Activated CD8-positive, alpha-beta T cell treated with anti-CD3 and anti-CD28 coated beads for 36 hours (primary cell): ENCODE measurements at places on chromosomes 5 and 9.

- no peak overlapping the region for H3K27ac ChIP-seq
- no peaks in the 10 kb centered on the region for H3K27me3 ChIP-seq
- H3K4me1 ChIP-seq: peaks cover 26% of the 10 kb centered on the region
- H3K36me3 ChIP-seq: no peaks in the 10 kb centered on the region
- H3K4me3 ChIP-seq: no peak overlapping the region
- DNase-seq: no peak
Measured at GRCh38 chr9:20419533-20419932, 202.8 kb downstream of the MLLT3 start.

DNA sequence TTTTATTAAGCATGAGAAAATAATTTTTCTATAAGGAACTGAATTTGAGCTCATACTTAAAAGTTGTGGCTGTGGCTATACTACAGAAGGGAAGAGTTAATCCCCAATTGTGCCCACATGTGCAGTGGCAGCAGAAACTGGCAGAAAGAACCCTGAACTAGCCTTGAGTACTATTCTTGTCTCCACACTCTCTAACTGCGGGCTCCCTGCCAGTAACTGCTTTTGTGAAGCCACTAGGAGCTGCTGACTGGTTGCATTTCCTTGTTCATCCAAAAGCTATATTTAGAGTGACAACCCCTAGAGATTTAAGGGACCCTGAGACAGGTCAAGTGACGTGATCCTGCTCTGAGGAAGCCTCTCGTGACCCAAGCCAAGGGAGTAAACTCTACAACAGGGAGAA is 238.6 kb downstream of the ELAVL2 start:
- H3K4me1 ChIP-seq: peaks cover 9% of the 10 kb centered on the region
- H3K27ac ChIP-seq: no peak overlapping the region
- no peaks in the 10 kb centered on the region for H3K27me3 ChIP-seq

DNA sequence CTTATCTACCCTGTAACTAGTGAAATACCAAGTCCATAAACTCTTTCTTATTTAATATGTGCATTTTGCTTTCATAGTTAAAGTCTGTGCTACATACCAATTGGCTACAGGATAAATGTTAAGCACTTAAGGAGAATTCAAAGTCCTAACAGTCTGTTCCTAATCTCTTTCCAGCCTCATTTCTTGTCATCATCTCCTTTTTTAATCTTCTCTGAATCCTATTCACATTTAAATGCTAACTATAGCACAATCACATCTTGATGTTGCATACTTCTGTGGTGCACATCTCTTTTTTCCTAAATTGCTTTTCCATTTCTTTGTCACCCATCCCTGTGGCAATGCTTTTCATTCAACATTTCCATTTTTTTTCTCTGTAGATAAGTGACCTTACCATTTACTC is 996.1 kb upstream of the TYRP1 start:
- no peak for DNase-seq
- no peak overlapping the region for H3K27ac ChIP-seq
- no peak overlapping the region for H3K4me3 ChIP-seq
- H3K36me3 ChIP-seq: no peaks in the 10 kb centered on the region

GRCh38 chr9:111940697-111941096 is 44.1 kb downstream of the UGCG start:
- peaks cover 34% of the 10 kb centered on the region for H3K4me1 ChIP-seq
- no peak for DNase-seq
- no peak overlapping the region for H3K4me3 ChIP-seq
- no peak overlapping the region for H3K27ac ChIP-seq

GRCh38 chr9:89952401-89952800 is 347.6 kb downstream of the GADD45G start:
- H3K27me3 ChIP-seq: no peaks in the 10 kb centered on the region
- peaks cover 5% of the 10 kb centered on the region for H3K4me1 ChIP-seq
- no peak for DNase-seq
- H3K4me3 ChIP-seq: no peak overlapping the region
- H3K27ac ChIP-seq: peak overlapping the region; percentile 22

DNA sequence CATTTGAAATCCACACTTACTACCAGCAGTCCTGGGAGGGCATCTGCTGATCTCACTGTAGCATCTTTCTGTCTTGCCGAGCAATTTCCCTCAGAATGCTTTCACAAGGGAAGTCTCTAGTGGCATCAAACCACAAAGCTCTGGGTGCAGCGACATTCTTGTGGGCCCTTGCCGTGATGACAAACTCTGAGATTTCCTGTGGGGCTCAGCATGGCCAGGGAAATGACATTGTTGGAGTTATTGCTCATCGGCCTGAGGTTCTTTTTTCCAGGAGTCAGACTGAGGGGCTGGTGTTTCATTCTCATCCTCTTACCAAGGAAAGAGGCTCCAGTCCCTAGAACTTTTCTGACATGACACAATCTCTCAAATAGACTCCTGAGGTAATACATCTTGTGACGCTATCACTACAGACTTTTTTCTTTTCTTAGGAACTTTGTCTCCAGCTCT is 51.4 kb downstream of the PFDN1 start:
- peak overlapping the region; percentile 19 for H3K4me3 ChIP-seq
- H3K27ac ChIP-seq: peak overlapping the region; percentile 87
- peaks cover 31% of the 10 kb centered on the region for H3K4me1 ChIP-seq
- H3K36me3 ChIP-seq: peaks cover 12% of the 10 kb centered on the region
- DNase-seq: peak; percentile 85

DNA sequence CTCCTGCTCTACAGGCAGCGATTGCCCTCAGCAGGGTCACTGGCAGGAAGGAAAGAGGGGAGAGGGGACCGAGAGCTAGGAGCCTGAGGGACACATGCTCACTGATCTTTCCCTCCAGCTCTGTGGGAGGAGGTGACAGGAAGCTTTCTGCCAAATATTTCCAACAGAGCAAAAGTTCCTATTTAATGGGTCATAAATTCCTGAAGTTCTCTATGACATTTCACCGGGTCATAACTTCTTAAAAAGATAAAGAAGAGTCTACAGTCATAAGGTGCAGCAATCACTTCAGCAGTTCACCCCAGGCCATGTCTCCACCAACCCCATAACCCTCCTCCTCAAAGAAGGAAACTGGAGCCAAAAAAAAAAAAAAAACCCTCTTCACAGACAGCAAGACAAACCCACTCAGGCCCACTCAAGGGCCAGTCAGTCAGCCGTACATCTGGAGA is 481.1 kb downstream of the NR2F1-AS1 start:
- no peaks in the 10 kb centered on the region for H3K36me3 ChIP-seq
- no peak overlapping the region for H3K27ac ChIP-seq
- H3K4me3 ChIP-seq: no peak overlapping the region

- H3K4me3 ChIP-seq: no peak overlapping the region
- no peak for DNase-seq
- no peak overlapping the region for H3K27ac ChIP-seq
- peaks cover 14% of the 10 kb centered on the region for H3K27me3 ChIP-seq
- H3K4me1 ChIP-seq: no peaks in the 10 kb centered on the region
- no peaks in the 10 kb centered on the region for H3K36me3 ChIP-seq
Measured at GRCh38 chr9:8850914-8851313, 1051.3 kb upstream of the DMAC1 start.

GRCh38 chr9:87069690-87070089 is 122.4 kb upstream of the GAS1 start:
- H3K4me3 ChIP-seq: no peak overlapping the region
- peaks cover 4% of the 10 kb centered on the region for H3K27me3 ChIP-seq
- H3K4me1 ChIP-seq: no peaks in the 10 kb centered on the region
- H3K36me3 ChIP-seq: no peaks in the 10 kb centered on the region

DNA sequence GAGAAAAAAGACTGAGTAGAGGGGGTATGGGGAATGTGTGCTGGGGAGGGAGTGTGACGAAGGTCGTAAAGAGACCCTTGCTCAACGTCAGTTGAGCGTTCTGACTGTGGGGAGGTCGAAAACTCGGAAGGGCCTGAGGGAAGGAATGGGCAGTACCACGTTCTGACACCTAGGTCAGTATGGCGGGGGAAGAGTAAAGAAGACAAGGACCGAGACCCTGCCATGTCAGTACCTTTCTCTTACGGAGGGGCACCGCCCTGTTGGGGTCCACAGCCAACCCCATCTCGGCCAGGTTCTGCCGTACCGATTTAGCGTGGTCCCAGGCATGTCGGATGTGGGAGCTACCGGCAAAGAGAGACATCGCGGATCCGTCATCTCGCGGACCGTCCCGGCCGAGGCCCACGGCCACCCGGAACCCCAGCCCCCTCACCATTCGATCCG is 375 bp downstream of the NOP16 start:
- H3K36me3 ChIP-seq: peaks cover 66% of the 10 kb centered on the region
- DNase-seq: peak; percentile 20
- no peaks in the 10 kb centered on the region for H3K27me3 ChIP-seq
- H3K27ac ChIP-seq: peak overlapping the region; percentile 99

DNA sequence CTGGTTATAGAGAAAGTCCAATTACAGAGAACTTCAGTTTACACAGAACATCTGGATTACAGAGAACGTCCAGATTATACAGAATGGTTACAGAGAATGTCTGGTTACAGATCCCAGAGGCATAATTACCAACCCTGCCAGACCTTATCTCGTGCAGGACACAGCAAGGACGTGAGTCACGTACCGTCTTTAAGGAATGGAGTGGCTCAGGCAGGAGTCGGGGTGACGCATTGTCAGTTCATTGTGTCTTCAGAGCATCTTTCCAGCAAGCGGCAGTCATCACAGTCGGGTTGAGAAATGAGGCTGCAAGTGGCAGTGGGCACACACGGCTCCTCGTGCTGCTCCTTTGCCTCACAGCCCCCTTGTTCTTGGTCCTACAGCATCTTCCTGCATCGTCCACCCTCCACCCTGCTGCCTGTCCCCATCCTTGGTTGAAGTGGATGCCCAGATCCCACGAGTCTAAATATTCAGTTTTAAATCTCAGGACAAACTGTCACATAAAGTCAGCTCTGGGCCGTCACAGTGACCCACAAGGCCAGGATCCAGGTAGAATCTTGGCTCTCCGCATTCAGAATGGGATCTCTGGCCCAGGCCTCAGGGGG is 30.0 kb upstream of the SLC6A19 start:
- H3K27me3 ChIP-seq: peaks cover 5% of the 10 kb centered on the region
- H3K36me3 ChIP-seq: no peaks in the 10 kb centered on the region
- H3K4me1 ChIP-seq: peaks cover 8% of the 10 kb centered on the region

DNA sequence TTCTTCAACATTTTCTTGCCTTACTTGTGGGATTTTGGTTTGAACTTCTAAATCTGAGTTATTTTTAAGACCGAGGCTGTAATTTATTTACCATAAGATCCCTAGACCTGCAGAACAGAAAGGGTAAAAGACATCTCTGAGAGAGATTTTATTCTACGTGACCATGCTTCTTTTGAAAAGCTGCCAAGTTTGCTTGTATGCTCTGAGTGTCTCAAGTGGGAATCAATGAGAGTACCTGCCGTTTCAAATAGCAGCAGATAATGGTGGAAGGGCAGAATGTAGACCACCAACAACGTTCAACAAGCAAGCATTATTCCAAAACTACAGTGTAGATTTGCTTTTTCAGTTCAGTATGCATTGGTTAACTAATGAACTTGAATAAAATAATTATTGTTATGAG is 108.6 kb upstream of the MINAR2 start:
- no peak overlapping the region for H3K27ac ChIP-seq
- no peak for DNase-seq

DNA sequence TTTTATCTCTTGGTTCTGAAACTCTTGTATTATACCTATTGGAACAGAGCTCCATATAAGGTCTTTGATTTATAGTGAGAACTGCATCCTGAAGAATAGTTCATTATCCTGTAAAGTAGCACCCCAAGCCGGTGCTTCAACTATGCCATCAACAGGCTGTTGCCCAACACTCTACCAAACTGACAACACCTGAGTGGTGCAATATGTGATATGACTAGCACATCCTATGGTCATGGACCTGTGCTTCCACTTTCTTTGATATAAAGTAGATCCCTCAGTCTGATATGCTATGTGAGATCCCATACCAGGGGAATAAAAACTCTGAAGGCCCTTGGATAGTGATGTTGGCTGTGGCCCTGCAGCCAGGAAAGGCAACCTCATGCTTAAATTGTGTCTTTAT is 15.8 kb downstream of the CSF2 start:
- no peak overlapping the region for H3K4me3 ChIP-seq
- no peak overlapping the region for H3K27ac ChIP-seq
- H3K4me1 ChIP-seq: peaks cover 34% of the 10 kb centered on the region
- H3K27me3 ChIP-seq: no peaks in the 10 kb centered on the region

GRCh38 chr5:36772276-36773140 is 104.1 kb upstream of the NIPBL start:
- H3K27me3 ChIP-seq: peaks cover 9% of the 10 kb centered on the region
- H3K4me1 ChIP-seq: no peaks in the 10 kb centered on the region
- H3K36me3 ChIP-seq: no peaks in the 10 kb centered on the region
- no peak for DNase-seq
